HuH-7 (cell line): ENCODE measurements at places on chromosomes 4 and X.

DNA sequence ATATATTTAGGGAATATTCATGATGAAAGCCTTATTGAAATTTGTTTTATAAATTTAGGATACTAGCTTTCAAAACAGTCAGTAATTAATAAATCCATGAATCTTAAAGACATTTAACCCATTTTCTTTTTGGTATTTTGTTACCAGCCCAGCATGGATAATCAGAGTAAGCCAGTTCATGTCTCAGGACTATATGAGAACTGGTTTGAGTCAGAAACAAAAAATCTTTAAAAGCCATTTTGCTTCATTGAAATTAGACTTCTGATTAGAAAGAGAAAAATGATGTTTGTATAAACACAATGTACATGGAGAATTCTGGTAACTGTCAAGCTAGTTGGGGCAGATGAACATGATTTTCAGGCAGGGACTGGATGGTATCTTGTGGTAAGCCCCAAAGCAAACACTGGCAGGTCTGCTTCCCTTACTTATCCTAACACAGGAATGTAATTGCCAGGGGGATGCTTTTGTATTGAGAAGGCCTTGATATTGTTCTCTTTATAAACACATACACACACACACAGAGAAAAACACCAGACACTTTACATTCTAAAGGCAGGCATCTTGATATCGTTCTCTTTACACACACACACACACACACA is 9.4 kb downstream of the ARHGAP10 start:
- no peak for DNase-seq

GRCh38 chr4:54100595-54101189 is 729 bp downstream of the GSX2 start:
- no peak for DNase-seq

GRCh38 chrX:31820430-31821210 is 748.8 kb upstream of the FTHL17 start:
- no peak for DNase-seq

GRCh38 chrX:139026811-139027210 is 315.3 kb upstream of the FGF13 start:
- DNase-seq, result no peak

DNA sequence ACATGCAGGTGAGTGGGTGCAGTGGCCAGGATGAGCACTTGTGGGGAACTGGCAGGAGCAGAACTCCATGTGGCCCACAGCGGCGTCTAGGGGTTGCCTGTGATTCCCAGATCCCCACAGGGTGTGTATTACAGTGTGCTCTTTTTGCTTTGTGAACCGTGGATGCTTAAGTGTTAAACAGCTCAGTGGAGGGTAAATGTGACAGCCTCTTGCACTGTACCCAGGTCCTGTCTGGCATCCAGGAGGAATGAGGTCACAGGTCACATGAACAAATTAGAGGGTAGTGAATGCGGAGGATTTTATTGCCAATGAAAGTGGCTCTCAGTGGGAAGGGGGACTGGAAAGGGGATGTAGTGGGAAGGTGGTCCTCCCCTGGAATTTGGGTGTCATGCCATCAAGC is 447.8 kb downstream of the SPRY1 start:
- no peak for DNase-seq
